Femur (tissue), 1 donor: ENCODE measurements at places on chromosomes 3 and 15.

- no peak for DNase-seq
These were observed 91.8 kb upstream of the KLF13 start for GRCh38 chr15:31234815-31235214.

DNA sequence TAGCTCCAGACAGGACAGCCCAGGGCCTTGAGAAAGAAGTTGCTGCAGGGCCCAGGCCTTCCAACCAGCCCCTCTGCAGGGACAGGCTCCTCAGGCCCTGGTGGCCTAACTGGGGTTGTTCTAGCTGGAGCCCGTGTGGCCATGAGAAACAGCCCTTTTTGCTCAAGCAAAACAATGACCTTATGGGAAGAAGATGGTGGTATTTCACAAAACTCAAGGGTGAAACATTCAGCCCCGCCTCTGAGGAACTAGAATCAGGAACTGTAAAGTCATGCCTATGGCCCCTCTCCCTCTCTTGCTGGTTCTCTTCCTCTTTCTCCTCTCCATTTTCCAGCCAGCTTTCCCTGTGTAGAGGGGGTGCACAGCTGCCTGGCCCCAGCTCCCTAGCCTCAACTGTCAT lies 273.3 kb downstream of the RPLP1 start:
- no peak for DNase-seq

DNA sequence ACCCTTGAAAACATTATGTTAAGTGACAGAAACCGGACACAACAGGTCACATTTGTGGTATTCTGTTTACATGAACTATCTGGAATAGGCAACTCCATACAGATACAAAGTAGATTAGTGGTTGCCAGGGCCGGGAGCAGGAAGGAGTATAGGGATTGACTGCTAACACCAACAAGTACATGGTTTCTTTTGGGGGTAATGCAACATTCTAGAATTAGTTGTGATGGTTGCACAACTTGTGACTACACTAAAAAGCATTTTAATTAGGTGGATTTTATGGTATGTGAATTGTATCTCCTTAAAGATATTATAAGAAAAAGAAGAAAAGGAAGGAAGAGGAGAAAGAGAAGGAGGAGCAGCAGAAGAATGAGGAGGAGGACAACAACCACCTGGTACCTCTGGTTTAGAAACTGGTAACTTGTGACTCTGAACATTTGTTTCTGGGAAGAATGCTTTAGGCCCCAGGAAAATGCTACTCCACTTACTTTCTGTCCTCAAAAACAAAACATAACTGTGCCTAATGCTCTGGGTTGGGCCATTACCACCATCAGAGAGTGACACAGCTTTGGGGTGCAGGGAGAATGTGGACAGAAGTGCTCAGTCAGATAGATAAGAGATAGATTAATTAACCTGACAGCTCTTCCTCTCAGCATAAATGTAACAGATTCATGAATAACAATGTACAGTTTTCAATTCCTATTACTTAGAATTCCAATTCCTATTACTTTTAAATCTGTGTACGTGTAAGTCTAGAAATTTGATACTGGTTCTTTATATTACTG lies 20.3 kb downstream of the SETMAR start:
- DNase-seq = no peak

- DNase-seq = peak; percentile 84
These were observed 15.9 kb downstream of the IVD start for GRCh38 chr15:40421246-40422157.

DNA sequence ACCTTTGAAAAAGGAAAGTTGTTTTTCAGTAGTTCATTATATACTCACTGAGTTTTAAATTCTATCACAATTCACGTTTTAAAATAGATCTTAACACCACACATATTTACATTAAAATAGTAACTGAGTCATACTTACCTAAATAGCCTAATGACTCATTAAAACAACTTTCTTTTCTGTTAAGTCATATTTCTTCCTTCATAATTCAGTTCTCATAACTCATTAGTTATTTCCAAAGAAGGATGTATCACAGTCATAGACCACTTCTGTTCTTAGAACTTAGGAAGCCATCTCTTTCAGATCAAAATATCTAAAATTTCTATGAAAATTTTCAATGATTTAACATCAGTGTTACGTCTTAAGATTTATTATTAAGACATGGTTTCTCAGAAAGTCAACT lies 885.9 kb downstream of the FHIT start:
- DNase-seq = no peak

- DNase-seq = peak; percentile 41
These were observed 93.4 kb upstream of the CTDSPL start for GRCh38 chr3:37768107-37768809.

- no peak for DNase-seq
These were observed 59.7 kb upstream of the BDH1 start for GRCh38 chr3:197615430-197615829.

DNA sequence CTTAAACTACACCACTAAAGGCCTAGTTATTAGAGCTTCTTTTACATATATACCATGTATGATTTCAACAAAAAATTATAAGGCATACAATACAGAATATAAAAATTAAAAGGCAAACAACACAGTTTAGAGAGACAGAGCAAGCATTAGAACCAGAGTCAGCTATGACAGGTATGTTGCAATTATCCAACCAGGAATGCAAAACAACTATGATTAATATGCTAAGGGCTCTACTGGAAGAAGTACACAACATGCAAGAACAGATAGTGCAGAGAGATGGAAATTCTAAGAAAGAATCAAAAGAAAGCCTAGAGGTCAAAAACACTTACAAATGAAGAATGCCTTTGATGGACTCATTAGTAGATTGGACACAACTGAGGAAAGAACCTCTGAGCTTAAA lies 39.6 kb downstream of the CCDC54 start:
- DNase-seq = no peak

- DNase-seq = no peak
These were observed 48.8 kb downstream of the UACA start for GRCh38 chr15:70714565-70714964.

DNA sequence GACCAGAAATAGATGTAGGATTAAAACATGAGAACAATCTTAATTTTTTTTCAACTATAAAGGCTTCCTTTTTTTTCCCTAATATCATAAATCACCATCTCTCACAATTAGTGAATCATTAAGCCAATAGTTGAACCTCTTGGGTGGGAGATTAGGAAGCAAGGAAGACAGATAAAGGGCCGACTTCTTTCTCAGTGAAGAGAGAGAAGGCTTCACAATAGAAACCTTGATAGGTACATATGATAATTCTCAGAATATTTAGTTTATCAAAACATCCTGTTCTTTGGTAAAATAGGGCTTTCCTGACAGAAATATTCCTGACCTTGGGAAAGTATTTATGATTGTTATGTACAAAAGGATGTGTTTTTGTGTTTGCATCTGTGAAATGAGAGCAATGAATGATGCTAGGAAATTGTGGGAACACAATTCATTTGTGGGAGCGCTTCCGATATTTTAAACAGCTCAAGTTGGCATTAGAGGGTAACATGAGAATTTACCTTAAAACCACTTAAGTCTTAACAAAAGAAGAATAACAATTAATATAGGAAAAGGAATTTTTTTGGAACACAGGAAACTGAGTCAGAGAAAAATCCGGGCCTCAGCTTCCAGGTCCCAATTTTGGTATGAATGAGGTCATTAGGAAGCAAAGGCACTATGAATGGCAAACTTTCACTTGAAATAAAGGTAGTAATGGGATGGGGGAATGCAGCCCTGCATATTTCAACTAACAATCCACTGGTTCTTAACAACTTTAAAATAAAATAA lies 263.2 kb upstream of the TGFBR2 start:
- DNase-seq = no peak

GRCh38 chr3:23589602-23590001 lies 216.2 kb upstream of the UBE2E1 start:
- no peak for DNase-seq

- DNase-seq = no peak
These were observed 185.0 kb upstream of the ANKRD28 start for GRCh38 chr3:15982667-15983196.

GRCh38 chr15:81807806-81808205 lies 238.0 kb downstream of the MEX3B start:
- DNase-seq = no peak

- peak; percentile 72 for DNase-seq
These were observed 70.5 kb upstream of the KLHL25 start for GRCh38 chr15:85865070-85865684.

DNA sequence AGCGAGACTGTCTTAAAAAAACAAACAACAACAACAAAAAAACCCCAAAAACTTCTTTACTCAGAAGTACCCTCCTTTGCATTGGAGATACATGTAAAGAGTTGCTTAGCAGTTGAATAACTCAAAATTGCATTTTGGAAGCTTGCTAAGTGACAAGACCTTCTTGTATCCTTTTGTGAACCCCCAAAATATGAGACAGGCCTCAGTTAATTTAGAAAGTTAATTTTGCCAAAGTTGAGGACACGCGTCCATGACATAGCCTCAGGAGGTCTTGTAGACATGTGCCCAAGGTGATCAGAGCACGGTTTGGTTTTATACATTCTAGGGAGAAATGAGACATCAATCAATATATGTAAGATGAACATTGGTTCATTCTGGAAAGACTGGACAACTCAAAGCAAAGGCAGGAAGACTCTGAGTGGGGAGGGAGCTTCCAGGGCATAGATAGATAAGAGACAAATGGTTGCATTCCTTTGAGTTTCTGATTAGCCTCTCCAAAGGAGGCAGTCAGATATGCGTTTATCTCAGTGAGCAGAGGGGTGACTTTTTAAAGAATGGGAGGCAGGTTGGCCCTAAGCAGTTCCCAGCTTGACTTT lies 1.7 kb upstream of the ARF4 start:
- DNase-seq = no peak

DNA sequence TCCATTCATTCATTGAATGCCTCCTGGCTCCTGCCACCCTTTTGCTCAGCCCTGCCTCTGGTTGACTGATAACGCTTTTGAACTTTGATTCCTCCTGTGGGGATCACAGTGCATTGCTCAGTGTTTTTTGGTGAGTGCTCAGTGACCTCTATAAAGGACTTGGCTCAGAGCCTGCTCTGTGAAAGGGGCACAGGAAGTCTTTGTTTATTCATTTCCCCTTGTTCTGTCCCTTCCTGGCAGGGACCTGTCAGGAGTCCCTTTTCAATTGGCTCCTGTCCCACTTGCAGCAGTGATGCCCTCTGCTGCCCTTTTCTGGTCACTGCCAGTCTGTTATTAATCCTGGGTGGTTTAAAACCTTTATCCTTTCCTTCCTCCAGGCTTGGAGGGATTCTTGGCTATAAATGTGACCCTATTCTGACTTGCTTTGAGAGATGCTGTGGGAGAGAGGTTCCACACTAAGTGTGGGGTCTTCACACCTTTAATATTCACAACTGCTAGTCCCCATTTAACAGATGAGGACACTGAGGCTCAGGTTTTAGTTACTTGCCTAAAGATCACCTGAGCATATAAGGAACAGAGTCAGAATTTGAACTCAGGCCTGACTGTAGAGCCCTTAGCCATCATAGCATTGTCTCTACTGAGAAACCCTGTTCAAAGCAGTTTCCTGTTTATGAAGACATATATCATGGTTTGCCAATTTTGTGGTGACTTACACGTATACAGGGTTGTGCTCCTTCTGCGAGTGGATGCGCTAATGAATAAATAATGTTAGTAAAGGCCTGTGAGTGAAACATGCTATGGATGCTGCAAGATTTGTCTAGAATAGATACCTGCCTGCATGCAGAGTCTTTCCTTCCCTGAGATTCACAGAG lies 23.2 kb upstream of the TATDN2 start:
- peak; percentile 77 for DNase-seq

- peak; percentile 45 for DNase-seq
These were observed 141.3 kb upstream of the PROK2 start for GRCh38 chr3:71926262-71926600.

GRCh38 chr15:95087253-95087609 lies 855.9 kb downstream of the MCTP2 start:
- no peak for DNase-seq

- DNase-seq = no peak
These were observed 46.0 kb upstream of the ALDH1L1 start for GRCh38 chr3:126226374-126226773.

- peak; percentile 27 for DNase-seq
These were observed 23.5 kb downstream of the MYH15 start for GRCh38 chr3:108486941-108487340.

GRCh38 chr3:184134746-184135148 lies 411 bp upstream of the EIF2B5 start:
- DNase-seq = no peak

GRCh38 chr3:131849616-131850015 lies 185.2 kb downstream of the CPNE4 start:
- DNase-seq = no peak

DNA sequence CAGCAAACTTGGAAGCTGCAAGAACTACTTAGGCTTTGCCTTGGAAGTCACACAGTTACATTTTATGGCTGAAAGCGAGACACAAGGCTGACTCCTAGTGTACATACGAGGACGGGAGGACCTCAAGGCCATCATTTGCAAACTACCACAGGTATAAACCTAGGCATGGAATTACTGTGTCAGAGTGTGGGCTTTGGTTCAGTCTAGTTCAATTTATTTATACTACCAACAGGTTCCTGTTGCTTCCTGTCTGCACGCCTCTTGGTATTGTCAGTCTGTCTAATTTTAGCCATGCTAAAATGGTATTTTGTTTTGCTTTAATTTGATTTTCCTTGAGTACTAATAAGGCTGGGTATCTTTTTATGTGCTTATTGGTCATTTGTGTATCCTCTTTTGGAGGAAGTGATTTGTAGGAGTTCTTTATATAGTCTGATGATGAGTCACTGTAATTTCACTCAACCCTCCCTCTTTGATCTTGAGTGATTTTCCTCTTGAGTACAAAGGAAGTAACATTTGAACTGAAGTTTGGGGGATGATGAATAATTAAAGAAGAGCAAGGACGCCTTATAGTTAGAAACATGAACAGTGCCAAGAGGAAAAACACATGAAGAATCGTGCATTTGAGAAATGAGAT lies 8.2 kb downstream of the ANKRD34C start:
- DNase-seq = no peak

- DNase-seq = no peak
These were observed 36.6 kb downstream of the ATP2B2 start for GRCh38 chr3:10468613-10469354.

DNA sequence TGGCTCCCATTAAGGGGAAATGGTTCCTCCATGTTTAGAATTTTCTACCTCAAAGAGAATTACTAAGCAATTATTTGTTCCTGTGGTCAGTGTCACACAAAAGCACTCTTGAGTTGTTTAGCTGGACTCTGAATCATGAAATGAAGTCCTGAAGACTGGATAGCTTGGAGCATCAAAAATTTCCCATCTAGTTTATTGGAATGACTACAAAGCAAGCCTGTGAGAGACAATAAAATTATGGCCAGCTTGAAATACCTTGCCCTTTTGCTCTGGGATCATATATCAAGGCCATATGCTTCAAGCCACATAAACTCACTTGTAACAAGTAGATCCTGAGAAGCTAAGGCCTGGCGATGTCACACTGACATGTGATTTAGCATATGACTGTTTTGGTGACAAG lies 292.3 kb downstream of the TIGIT start:
- no peak for DNase-seq

GRCh38 chr15:83430441-83430840 lies 16.7 kb upstream of the SH3GL3 start:
- DNase-seq = no peak

- no peak for DNase-seq
These were observed 30.9 kb downstream of the UBE2E1 start for GRCh38 chr3:23836536-23837230.
